Germinal center (tissue), 1 donor: ENCODE measurements at places on chromosomes 4 and X.

DNA sequence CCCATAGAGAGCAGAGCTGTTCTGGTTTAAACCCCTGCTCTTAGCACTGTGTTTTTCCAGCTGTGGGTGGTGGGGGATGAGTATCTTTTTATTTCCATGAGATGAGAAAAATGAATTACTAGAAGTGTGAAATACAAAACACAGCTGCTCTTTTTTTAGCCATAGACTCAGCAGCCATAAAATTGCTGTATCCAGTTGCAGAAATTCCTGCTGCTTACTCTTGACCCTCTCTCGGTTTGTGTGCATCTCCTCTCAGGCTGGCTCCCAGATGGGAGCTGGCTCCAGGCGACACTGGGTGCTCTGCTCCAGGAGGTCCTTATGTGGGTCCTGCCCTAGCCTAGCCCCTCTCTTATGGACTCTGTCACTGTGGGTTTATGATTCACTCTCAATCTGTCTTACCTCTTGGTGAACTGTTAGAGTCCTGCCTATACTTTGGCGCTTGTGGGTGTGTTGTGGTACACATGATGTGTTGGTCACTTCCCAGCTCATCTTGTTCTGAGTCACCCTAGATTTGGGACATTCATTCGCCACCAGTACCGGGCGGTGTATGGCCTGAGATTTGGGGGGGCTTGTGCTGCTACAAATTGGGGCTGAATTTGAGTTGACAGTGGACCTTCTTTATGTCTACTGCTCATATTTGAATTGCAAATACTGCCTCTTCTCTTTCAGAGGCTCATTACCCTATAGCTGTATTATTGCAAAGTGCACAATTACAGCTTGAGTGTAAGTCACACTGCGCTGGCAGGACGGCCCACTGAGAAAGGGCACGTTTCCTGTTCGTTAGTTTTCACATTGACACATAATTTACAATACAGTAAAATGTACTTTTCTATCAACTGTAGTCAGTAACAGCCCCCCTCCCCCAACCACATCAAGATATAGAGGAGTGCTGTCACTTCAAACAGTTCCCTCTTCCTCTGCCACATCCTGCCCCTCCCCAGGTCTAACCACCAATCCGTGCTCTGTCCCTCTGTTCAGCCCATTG, 46.9 kb upstream of the MSANTD1 start:
- DNase-seq: peak; percentile 44

- DNase-seq: no peak
Measured at GRCh38 chrX:13620207-13620606, 32.7 kb upstream of the TCEANC start.

- peak; percentile 29 for DNase-seq
Measured at GRCh38 chr4:80072228-80072743, 743 bp downstream of the ANTXR2 start.

- DNase-seq: no peak
Measured at GRCh38 chr4:151331276-151332042, 6.1 kb upstream of the SH3D19 start.

DNA sequence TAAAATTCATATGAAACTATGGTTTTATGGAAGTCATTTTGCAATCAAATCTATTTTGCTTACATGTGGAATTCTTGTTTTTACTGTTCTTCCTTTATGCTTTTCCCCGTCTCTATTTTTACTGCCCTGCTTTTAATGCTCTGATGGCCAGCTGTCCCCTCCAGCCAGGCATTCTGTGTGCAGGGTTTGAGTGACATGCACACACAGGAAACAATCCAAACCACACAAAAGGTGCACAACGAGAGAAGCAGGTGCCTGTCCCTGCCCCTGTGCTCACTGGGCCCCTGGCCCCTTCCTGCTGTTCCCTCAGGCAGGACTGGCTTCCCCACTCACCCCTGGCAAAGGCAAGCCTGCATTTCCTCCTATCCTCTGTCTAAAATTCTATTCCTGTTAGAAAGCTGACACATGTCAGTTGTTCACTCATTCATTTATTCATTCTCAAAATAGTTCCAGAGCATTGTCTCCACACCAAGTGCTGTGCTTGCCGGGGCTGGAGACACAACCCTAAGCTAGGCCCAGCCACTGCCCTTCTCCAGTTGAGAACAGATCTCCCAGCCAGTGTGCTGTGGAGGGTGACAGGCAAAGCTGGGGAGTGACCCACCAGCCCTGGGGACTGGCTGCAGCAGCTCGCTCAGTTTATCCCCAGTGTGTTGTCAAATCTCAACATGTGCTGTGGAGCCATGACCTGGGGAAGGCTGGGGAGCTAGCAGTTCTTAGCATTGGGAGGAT, 346.3 kb downstream of the FBXW7 start:
- DNase-seq: no peak
